Muscle of leg (tissue), 16 donors: ENCODE measurements at places on chromosomes 3 and 15.

DNA sequence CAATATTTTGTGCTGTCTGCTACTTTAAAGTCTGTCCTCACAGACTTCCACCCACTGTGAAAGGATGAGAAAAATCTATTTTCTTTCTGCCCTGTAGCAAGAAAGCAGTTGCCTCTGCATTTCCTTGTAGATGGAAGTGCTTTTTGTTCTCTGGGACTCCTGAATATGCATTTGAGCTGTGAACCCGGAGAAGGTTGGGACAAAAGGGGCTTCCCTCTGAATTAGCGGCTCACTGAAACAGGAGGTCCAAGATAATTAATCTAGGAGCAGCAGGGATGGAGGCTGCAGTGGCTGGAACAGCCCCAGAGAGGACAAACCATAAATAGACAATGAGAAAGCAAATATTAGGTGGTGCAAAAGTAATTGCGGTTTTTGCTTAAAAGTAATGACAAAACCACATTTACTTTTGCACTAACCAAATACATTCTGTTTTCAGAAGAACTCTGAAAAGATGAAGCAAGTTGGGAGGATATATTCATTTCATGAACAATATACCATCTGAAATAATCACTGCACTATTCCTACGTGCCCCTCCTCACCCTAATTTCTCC is 143.4 kb upstream of the KBTBD8 start:
- peak; percentile 8 for DNase-seq

DNA sequence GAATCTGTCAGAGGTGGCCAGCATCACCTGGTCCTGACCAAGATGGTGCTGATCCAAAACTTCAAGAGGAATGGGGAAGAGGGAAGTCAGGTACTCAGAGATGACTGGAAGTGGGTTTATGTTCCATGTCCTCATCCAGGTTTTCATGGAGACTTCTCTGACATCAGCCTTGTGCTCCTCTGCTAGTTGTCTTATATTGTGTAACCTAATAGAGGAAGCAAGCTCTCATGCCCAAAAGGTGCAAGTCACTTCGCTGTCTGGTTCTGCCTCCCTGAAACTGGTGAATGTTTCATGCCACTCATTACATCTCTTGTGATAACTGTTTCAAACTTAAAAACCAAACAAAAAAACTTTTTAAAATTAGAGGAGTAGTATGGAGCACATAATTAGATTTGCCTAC is 127.2 kb upstream of the MANF start:
- DNase-seq, result no peak

DNA sequence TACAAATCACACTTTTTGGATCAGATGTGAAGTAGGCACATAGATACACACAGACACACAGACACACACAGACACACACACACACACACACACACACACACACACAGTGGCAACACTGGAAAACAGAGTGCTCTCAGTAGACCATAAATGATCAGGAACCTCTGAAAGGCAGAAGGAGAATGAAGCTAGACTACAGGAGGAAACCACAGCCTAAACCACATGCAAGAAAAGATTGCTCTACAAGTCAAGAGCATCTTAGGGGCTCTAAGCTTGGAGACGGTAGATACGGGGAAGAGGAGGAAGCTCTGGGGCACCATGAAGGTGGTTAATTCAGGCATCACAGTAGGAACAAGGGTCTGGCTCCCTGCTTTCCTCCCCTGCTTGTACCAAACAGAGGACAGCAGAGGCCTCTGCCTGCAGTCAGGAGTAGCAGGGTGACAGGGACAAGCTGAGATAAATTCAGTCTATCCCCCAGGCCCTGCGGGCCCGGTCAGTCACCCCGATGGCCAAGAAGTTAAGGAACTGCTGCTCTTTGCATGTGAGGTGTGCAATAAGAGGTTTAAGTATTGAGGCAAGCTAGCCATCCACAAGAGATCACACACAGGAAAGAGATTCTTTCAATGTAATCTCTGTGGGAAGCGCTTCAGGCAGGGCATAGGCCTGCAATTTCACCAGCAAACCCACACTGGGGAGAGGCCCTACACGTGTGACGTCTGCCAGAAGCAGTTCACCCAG is 23.5 kb upstream of the ARPIN start:
- no peak for DNase-seq

GRCh38 chr15:57215326-57215725 is 161.0 kb upstream of the CGNL1 start:
- peak; percentile 71 for DNase-seq

DNA sequence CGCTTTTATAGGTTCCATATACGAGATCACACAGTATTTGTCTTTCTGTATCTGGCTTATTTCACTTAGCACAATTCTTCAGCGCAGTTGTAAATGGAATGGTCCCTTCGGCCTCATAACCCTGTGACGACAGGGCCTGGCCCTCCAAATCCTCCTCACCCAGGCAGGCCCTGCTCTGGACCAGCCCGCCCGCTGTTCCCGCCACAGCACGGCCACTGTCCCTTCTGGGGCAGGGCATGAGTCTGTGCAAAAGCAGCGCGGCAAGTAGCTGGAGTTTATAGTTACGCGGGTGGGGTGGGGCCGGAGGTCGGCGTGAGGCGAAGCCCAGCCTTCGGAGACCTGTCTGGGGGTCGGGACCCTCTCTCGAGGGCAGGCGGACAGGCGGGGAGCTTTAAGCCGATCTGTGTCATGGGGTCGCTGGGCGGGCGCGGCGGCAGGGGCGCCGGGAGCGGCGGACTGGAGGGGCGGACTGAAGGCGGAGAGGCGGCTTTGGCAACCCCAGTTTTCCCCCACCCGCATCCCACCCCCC is 543 bp downstream of the ARPIN start:
- peak; percentile 60 for DNase-seq

DNA sequence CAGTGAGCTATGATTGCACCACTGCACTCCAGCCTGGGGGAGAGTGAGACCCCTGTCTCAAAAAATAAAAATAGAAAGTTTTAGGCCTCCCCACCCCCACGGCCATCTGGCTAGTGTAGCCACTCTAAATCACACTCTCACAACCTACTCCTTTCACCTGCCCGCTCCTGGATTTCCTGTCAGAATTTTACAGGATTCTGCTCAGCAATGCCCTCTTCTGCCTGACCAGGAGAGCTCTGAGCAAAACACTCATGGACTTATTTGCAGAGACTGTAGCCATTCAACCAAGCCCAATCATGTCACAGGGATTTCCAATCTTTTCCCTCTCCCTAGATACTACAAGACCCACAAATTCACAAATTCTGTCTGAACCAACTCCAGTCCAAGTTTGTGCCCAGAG is 242.6 kb upstream of the TPRG1 start:
- no peak for DNase-seq

DNA sequence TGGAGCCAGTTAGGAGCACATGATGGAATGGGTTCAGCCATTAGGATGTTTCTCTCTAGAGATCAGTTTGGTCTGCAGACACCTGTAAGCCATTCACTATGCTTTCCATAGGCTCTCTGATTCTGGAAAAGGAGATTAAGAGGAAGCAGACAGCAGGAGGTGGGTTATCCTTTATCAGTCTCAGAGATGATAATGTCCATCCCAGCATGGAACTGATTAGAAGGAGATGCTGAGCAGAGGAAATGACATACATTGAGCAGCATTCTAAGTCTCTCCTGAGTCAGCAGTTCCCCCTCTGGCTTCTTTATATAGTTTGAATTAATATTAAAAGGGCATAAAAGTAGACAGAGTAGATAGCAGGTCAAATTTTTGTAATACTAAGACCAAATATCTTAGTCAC is 591.1 kb downstream of the GBE1 start:
- DNase-seq, result no peak

- DNase-seq, result no peak
Observed at GRCh38 chr3:77885381-77885780, 845.5 kb downstream of the ROBO2 start.

DNA sequence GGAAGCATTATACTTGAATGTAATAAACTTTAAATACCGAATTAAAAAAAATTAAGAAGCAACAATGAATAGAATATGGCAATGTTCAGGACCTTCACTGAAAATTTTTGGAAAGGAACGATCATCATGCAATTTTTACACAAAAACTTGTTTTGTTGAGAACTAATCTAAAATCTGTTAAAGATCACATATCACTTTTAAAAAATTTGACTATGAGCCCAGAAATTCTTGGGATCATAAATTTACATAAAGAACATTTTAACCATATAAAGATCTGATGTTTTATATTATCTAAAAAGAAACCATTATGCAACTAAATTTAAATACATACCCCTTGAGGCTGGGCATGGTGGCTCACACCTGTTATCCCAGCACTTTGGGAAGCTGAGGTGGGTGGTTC is 76.2 kb upstream of the MELTF start:
- peak; percentile 5 for DNase-seq

DNA sequence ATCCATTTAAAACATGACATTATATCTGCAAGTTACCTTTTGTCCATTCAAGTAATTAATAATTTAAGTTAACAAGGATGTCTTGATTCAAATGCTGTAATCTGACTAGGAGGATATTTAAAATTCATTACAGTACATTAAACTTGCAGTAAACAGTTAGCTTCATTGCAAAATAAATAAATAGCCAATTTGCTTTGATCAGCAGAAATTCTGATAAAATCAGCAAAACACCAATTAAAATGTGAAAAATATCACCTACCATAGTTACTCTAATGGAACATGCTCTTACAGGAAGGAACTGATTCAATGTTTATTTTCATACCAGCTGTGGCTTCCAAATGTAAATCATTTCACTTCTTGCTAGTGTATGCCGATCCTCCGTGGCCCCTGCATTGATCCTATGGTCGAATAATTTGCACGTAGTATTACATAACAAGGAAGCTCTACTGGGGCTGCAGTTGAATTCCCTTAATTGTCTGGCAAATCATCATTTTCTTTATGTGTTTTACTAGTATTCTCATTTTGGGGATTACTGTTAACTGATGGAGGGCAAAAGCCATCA is 150.7 kb downstream of the FOXB1 start:
- no peak for DNase-seq

GRCh38 chr3:81245043-81245442 is 516.4 kb downstream of the GBE1 start:
- peak; percentile 15 for DNase-seq

DNA sequence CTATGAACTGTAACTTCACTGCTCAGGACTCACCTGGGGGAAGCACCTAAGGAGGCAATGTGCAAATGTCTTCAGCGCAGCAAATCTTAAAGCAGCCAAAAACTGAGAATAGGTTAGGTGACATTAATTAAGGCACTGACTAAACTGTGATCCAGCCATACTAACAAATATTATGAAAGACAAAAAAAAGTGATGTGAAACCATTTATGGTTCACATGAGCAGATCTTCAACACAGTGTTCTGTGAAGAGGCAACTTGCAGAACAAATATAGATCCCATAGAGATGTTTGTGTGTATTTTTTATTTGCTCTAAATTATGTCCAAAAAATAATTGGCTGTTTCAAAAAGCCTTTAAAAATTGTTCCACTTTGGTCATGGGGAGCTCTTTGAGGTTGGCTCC is 24.1 kb upstream of the MITF start:
- no peak for DNase-seq

DNA sequence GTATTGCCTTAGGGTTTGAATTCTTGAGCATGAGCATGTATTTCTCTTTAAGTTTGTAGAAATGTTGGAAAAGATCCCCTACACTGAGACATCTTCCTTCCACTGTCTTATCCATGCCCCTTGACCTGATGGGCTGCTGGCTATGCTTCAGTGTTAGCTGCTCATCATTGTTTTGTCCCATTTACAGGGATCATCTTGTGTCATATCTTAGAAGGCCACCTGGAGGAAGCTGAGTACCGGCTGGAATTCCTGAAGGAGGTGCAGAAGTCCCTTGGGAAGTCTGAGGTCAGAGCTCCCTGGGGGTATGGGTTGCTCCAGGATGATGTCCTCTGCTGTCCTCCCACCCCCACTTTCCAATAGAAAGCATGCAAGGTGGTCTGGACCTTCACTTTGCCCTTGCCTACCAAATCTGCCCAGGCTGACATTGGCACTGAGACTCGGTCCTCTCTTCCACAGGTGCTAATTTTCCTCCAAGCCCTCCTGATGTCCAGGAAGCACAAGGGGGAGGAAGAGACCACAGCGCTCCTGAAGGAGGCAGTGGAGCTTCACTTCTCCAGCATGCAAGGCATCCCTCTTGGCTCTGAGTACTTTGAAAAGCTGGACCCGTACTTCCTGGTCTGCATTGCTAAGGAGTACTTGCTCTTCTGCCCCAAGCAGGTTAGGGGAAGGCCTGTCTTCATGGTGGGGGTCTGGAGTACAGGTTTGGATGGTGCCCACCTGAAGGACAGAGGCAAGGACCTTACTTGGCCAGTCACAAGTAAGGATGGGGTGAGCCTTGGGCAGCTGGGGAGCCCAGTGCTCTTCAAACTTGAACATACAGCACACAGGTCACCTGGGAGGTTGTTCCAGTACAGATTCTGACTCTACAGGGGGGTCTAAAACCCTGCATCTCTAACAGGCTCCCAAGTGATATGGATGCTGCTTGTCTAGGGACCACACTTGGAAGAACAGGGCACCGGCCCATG is 17.7 kb downstream of the TTC21A start:
- DNase-seq, result no peak

- DNase-seq, result peak; percentile 65
Observed at GRCh38 chr15:90002428-90002844, 1.3 kb downstream of the ZNF710 start.

DNA sequence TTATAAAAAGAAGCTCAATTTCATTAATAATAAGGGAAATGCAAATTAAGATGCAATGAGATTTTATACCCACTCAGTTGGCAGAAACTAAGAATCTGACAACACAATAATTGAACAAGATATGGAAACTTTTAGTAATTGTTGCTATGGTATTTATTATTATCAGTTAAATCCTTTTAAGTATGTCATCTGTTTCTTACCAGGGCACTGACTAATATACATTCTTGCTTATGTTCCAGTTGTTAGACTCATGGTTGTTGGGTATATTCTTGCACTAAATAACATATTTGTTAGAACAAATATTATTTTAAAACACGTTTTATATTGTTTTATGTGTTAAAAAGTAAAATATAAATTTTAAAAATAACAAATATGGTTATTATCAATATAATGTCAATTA is 690.3 kb downstream of the MECOM start:
- DNase-seq, result no peak

DNA sequence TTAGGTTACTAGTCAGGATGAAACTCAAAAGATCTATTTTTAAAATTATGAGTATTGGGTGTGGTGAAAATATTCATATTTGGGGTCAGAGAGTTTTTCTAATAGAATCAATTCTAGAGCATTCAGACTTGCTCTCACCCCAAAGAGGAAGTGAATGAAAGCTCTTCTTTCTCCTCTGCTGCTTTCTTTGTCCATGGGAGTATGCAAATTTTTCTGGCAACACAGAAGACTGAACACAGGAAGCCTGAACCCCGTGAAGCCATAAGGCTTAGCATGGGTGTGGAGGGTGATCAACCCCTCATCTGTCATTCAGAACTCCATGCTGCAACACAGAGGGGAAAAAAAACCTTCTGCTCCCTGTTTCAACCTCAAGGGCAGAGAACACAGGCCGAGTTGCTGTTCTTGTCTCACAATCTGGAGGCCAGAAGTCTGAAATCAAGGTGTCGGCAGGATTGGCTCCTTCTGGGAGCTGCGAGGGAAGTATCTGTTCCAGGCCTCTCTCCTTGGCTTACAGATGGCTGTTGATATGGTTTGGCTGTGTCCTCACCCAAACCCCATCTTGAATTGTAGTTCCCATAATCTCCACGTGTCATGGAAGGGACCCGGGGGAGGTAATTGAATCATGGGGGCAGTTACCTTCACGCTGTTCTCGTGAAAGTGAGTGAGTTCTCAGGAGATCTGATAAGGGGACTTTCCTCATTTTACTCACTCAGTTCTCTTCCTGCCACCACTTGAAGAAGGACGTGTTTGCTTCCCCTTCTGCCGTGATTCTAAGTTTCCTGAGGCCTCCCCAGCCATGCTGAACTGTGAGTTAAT is 33.7 kb upstream of the CD47 start:
- DNase-seq, result peak; percentile 36
